ENCODE measurements at places on chromosomes 7 and 10.

GRCh38 chr10:4708123-4708759 is 117.8 kb upstream of the AKR1E2 start:
- DNase-seq: no peak

- no peak for DNase-seq
Observed at GRCh38 chr10:79153745-79154144, 85.0 kb downstream of the ZMIZ1 start.

DNA sequence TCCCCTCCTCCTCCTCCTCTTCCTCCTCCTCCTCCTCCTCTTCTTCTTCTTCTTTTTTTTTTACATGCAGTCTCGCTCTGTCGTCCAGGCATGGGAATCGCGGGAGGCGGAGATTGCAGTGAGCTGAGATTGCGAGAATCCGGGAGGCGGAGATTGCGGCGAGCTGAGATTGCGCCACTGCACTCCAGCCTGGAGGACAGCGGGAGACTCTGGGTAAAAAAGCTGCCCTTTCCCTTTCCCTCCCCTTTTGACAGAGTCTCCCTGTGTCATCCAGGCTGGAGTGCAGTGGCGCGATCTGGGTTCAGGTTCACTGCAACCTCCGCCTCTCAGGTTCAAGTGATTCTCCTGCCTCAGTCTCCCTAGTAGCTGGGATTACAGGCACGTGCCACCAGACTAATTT is 168.1 kb upstream of the MALRD1 start:
- no peak for DNase-seq

DNA sequence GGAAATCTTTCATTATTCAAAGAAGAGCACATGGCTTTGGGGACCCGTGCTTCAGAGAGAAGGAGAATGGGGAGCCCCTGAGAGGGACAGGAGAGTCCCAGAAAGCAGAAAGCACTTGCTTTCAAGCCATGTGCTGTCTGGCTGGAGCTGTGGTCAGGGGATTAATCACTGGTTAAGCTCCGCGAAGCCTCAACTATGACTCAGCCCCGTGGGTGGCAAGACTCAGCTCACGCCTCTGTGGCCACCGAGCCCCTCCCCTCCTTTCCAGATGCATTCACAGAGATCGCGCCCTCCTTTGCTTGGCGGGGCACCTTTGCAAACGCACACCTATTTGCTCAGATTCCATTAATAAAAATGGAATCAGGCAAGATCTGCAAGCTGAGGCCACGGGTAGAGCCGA is 202.9 kb upstream of the TCERG1L start:
- peak; percentile 31 for DNase-seq

DNA sequence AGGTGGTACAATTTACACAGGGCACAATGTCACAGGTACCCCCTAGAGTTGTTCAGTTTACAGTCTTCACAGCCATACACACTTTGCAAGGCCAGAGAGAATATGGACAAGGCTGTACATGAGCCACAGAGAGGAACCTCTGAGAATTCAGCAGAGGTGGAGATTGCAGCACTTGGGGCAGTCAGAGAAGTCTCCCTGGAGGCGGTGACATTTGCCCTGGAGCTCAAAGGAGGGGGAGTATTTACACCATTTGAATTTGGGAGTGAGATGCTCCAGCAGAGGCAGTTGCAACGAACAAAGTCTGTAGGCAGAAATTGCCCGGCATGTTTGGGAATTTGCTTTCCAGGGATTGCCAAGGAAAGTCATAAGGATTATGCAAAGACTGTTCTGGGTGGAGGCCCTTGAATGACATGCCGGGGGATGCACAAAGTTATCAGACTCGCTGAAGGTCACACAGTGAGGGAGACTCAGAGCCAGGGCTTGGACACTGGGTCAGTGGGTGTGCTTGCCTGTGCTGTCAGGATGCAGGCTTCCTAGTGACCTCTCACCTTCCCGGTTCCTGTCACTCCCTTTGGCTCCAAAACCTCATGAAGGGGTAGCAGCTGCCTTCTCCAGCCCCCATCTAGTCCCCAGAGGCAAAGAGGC is 160.7 kb upstream of the PCBD1 start:
- no peak for DNase-seq

- DNase-seq: no peak
Observed at GRCh38 chr10:412109-412508, 276.9 kb downstream of the ZMYND11 start.

GRCh38 chr7:85713171-85713570 is 526.3 kb upstream of the SEMA3D start:
- no peak for DNase-seq

- peak; percentile 39 for DNase-seq
Observed at GRCh38 chr7:81715984-81716588, 53.8 kb downstream of the HGF start.

DNA sequence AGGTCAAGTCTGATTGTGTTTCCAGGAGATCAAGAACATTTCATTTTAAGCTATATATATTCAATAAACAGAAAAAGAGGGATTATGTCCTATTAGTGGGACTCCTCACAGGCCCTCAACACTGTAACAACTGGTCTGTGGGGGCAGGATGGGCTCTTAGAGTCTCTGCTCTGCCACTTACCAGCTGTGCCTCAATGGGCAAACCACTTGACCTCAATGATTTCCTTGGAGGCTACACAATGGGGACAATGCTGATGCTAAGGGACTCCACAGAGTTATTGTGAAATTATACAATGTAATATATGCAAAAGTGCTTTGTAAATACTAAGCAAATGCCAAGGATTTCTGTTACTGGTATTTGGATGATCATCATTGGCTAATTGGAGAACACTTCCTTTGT is 33.2 kb upstream of the MXI1 start:
- DNase-seq: no peak

DNA sequence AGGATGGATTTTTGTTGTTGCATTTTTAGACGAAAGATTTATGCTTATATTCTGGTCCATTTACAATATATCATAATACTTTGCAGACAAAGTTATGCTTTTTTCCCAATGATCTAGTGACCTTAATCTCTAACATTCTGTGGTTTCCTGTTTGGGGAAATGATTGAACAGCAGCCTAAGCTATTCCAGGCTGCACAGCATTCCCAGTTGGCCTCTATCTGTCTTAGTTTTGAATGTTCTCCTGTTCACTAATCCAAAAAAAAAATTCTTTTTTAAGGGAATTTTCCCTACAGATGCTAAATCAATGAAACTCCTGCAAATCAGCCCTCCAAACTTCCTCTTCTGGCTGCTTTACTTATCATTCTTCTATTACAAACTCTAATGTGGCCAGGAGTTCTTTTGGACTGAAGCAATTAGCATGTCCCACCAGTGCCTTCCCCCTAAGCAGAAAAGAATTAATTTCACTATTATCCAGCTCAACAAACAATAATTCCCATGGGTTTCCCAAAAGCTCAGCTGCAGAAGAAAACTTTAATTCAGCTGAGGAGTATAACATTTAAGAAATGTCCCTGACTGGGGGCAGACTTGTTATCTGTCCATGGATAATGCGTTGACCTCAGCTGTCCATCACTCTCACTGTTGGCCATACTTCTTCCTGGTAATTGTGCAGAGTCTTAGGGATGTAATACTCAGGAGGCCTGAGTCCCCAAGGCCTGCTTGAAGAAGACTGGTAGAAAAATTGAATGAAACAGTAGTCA is 81.9 kb upstream of the TRIL start:
- no peak for DNase-seq
